ENCODE measurements at places on chromosomes 3 and 15.

DNA sequence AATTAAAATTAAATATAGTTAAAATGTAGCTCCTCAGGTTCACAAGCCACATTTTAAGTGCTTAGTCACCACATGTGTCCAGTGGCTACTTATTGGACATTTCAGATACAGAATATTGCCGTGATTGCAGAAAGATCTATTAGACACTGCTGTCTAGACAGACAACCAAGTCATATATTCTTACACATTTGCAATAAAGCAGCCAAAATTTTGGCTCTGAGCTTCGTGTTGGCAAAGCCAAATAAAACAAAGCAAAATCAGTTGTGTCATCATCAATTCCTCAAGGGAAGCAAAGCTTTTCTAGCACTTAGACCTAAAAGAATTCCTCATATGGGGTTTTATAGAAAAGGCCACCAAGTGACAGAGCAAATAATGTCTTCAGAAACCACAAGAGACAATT lies 193.1 kb upstream of the LPP start:
- no peak for DNase-seq

- DNase-seq: no peak
Measured at GRCh38 chr15:25508369-25509002, 69.7 kb upstream of the UBE3A start.

- peak; percentile 20 for DNase-seq
Measured at GRCh38 chr3:55629432-55629831, 142.3 kb upstream of the WNT5A start.

DNA sequence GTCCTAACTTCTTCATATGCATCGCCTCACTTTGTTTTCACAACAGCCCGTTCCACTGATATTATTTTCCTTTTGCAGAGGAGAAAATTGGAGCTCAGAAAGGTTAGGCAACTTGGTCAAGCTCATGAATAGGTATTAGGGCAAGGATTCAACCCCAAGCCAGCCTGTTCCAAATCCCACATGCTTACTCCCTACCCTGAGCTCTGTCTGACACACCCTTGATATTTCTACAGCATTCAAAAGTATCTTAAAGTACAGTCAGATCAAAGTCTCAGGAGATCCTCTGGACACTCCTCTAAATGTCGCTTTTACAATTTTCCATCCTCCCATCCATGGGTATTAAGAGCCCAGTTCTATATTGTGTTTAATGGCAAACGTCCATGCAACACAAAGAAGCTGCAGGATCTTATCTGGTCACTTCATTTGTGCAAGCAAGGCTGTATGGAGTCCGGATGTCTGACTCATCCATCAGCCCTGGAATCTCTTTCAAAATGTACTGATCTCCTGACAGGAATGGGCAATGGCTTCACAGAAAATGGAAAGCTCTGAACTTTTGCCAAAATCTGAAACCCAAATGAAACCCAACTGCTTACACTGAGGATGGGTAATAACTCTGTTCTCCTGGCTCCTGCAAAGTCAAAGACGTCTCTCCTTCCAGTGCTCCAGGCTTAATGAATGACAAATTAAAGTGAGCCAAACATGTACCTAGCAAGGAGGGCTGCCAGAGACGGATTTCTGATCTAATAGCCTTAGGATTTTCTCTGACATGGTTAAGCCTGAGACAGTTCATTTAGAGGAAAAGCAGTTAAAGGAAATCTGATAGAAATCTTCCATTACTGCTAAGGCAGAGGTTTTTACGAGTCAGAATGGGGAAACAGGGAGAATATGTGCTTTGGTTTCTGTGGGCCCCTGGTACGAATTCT lies 230.9 kb upstream of the RORA start:
- DNase-seq: no peak

GRCh38 chr3:134232151-134232550 lies 18.5 kb downstream of the RYK start:
- no peak for DNase-seq

DNA sequence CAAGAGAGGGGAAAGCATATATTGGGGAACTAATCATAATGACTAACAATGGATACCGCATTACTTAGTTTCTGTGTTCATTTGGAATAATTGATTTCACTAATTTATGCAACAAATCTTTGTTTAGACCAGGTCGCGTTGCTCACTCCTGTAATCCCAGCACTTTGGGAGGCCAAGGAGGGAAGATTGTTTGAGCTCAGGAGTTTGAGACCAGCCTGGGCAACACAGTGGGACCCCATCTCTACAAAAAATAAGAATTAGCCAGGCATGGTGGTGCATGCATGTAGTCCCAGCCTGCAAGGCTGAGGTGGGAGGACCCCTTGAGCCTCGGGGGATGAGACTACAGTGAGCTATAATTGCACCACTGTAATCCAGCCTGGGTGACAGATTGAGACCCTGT lies 585.7 kb upstream of the CBLB start:
- DNase-seq: no peak

- peak; percentile 11 for DNase-seq
Measured at GRCh38 chr3:196528639-196529233, 13.6 kb upstream of the SMCO1 start.

GRCh38 chr15:31758126-31758525 lies 272.2 kb upstream of the CHRNA7 start:
- peak; percentile 66 for DNase-seq

DNA sequence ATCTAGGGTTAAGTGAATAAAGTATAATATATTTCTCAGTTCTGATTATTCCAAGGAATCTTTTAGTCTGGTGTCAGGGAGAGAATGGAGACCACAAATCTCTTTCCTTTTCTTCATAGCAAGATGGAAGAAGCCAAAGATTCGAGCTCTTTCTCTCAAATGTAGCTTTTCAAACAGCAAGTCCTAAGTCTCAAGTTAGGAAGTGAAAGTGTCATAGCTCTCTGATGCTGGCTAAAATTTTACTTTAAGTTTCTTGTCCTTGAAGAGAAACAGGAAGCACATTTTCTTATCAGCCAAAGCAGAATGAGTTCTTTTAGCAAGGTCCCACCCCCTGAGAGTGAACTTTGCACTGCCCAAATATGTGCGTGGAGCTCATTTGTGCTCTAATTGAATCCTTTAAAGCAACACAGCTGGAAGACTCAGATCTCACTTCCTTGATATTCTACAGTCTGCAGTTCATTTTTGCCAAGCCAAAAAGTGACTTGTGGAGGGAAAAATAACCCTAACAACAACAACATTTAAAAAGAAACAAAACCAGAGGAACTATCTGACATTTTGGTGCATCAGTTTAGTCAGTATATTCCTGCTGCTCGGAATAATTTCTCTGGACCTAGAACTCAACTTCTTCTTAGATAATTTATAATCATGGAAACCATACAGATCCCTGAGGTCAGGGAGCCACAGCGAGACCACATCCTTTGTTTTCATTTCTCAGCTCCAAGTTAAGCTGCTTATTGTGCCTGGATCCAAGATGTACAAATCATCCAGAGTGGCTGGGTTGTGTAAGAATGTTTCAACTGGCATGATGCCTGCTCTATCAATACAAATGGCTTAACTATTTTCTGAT lies 238.7 kb upstream of the P2RY1 start:
- DNase-seq: no peak

DNA sequence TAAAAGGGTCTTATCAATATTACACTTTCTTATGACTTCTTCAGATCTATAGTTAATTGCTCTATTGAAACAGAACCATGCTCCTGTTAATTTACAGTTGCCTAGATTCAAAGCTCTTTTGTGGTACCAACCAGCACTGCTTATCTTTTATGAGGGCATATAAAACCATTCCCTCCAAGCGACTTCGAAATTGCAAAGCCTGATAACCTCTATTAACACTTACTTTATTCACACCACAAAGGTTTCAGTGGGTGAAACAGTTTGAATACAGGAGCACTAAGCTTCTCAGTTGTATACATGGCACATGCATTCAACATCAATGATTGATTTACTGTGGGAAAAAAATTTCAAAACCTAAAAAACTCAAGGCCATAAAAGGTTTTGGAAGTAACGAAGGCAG lies 74.9 kb upstream of the PPIB start:
- DNase-seq: no peak

DNA sequence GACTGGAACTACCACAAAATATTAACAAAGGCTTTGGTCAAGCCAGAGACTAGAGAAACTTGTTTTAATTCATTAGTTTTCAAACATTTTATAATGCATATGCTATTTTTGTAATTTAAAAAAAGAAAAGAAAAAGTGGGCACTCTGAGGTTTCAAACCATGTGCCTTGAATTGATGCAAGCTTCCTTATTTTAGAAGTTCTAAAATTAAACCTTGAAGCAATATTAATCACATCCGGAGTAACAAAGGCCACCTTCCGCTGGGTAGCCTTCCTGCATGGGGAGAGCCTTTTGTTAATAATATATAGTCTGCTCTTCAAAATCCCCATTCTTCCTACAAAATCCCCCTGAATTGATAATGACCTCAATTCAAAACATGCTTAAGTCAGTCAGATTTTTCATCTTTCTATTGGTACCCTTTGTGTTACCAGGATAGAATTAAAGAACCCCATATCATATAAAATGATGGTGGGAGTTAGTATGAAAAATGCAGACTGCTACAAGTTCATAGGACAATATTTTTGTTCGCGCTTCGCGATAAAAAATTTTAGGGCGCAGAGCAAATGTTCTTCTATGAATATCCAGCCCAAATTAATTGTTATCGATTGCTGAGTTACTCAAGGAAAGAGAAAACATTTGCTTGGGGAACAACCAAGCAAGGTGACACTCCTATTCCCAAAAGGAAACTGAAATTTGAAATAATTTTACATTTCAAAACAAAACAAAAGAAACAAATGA lies 30.6 kb downstream of the LDHAL6B start:
- no peak for DNase-seq

GRCh38 chr3:72811571-72811970 lies 36.7 kb downstream of the SHQ1 start:
- DNase-seq: no peak

- no peak for DNase-seq
Measured at GRCh38 chr3:149473357-149474249, 894 bp upstream of the TM4SF4 start.

DNA sequence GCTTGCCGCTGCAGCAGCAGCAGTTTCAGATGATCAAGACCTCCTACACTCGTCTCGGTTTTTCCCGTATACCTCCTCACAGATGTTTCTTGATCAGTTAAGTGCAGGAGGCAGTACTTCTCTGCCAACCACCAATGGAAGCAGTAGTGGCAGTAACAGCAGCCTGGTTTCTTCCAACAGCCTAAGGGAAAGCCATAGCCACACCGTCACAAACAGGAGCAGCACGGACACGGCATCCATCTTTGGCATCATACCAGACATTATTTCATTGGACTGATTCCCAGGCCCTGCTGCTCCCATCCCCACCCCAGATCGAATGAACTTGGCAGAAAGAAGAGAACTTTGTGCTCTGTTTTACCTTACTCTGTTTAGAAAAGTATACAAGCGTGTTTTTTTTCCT lies 17.6 kb downstream of the CALML4 start:
- no peak for DNase-seq

- DNase-seq: no peak
Measured at GRCh38 chr15:86316216-86316615, 236.5 kb downstream of the AGBL1 start.

DNA sequence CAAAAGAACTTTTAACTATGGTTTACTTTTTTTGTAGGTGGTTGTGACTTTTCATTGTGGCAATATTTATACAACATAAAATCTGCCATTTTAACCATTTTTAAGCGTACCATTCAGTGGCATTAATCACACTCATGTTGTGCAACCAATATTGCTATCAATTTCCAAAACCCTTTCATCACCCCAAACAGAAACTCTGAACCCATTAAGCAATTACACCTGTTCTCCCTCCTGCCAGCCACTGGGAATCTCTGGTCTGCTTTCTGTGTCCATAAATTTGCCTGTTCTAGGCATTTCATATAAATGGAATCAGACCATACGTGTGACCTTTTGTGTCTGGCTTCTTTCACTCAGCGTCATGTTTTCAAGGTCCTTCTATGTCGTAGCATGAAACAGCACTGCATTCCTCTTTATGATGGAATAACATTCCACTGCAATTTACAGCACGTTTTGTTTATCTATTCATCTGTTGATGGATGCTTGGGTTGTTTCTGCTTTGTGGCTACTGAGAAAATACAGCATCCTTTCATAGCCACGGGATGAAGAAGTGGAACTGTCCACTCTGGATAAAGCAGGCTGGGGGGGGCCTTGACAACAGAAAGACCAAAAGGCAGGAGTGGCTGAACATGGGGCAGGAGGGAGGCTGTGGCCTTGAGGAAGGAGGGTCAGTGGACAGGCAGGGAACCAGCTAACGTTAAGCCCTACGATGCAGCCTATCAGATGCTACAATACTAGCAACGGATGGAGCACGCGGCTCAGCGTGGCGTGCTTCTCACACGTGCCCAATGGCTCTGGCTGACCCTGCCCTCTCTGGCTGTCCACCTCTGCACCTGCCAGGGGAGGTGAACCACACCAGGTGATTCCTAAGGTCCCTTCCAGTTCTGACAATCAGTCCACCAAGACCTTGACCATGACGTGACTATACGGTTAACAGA lies 110.9 kb downstream of the SEC22A start:
- no peak for DNase-seq

GRCh38 chr15:68038246-68038645 lies 15.9 kb upstream of the PIAS1 start:
- DNase-seq: no peak

- no peak for DNase-seq
Measured at GRCh38 chr15:73984208-73984979, 7.7 kb downstream of the STOML1 start.

- peak; percentile 6 for DNase-seq
Measured at GRCh38 chr3:14358426-14359211, 43.8 kb upstream of the SLC6A6 start.

- no peak for DNase-seq
Measured at GRCh38 chr3:116815831-116816588, 106.4 kb downstream of the TUSC7 start.

DNA sequence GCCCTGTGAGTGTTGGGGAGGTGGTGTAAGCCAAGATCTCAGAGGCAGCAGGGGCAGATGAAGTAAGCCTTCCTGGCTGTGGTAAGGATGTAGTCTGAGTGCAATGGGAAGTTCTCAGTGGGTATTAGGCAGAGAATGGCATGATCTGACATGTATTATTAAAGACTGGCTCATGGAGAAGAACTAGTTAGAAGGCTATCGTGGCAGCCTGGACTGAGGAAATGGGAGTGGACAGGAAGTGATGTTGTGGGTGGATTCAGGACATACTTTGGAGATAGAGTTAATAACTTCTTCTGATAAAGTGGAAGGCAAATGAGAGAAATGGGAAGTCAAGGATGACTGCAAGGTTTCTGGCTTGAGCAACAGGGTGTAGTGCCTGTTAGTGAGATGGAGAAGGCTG lies 250.9 kb upstream of the CFAP20DC start:
- no peak for DNase-seq

- DNase-seq: no peak
Measured at GRCh38 chr3:24479816-24480215, 14.8 kb downstream of the THRB start.

DNA sequence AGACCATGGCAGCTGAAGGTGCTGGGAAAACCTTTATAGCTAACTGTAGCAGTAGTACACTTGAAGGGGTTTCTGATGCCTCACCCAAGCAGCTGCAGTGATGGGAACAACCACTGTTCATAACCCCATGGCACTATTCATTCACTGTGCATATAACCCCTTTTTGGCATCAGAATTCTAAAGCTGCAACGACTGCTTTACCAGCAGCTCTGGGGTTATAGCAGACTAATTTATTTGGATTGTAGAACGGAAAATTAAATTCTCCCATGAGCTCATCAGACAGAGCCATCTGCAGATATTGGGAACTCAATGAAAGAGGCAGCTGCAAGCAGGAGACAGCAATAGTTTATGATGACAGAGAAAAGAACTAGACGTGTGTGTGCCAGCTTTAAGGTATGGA lies 28.6 kb downstream of the TFDP2 start:
- no peak for DNase-seq

- DNase-seq: no peak
Measured at GRCh38 chr15:57343048-57343447, 33.3 kb upstream of the CGNL1 start.

- DNase-seq: no peak
Measured at GRCh38 chr3:30082652-30083051, 523.7 kb upstream of the TGFBR2 start.

Data from NCI-H748 treated with DMSO at 0.1 percent for 48 hours (cell line).